ENCODE measurements at places on chromosomes 6 and 20.

DNA sequence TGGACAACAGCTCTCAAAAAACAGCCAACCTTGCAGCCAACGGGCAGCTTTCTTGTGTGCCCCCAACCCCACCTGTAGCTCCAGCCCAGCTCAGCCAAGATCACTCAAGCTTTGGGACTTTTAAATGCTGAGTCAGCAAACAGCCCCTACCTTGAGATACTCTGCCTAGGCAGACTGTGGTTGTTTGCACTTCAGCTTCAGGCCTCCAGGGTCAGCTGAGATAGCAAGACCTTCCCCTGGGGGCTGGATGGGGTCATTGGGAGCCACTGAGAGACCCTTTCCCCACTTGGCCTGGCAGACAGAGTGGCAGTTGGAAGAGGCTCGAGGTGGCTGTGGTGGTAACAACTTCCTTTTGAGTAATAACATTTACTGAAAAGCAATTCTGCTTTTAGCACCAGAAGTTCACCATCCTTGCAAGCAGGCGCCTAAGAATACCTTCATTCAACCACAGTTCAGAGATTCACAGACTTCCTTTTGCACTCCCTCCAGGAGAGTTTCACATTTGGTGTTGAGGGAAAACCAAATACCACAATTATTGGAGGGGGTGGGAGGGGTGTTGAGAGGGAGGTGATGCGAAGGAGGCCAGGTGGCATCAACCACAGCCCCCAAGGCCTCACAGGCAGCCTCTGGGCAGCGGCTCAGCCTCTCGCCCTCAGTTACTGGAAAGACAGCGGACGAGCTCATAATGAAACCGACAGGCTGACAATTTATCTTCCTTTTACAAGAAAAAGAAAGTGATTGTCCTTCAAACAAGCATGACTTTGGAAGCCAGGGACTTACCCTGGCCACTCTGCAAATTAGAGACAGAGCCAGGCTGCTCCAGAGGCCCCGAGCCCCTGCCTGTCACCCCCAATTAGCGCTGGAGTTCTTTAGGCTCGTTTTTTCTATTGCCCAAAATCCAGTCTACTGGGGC, 148.1 kb downstream of the CEBPB start:
- DNase-seq = no peak

GRCh38 chr6:26520850-26521599, 17.1 kb upstream of the HMGN4 start:
- peak; percentile 85 for DNase-seq

- DNase-seq = no peak
These were observed 333.8 kb downstream of the PKHD1 start for GRCh38 chr6:51753635-51754034.

GRCh38 chr20:46202766-46203509, 84.8 kb downstream of the CD40 start:
- DNase-seq = no peak

DNA sequence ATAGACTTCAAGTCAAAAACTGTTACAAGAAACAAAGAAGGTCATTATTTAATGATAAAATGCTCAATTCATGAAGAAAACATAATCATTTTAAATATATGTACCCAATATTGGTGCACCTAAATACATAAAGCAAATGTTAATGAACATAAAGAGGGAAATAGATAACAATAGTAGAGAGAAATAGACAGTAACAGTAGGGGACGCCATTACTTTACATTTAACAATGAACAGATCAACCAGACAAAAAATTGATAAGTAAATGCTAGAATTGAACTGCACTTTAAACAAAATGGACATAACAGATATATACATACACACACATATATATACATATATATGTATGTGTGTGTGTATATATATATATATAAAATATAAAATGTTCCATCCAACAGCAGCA, 37.4 kb downstream of the IL22RA2 start:
- DNase-seq = no peak

GRCh38 chr6:139131736-139132280, 3.1 kb upstream of the HECA start:
- DNase-seq = no peak

DNA sequence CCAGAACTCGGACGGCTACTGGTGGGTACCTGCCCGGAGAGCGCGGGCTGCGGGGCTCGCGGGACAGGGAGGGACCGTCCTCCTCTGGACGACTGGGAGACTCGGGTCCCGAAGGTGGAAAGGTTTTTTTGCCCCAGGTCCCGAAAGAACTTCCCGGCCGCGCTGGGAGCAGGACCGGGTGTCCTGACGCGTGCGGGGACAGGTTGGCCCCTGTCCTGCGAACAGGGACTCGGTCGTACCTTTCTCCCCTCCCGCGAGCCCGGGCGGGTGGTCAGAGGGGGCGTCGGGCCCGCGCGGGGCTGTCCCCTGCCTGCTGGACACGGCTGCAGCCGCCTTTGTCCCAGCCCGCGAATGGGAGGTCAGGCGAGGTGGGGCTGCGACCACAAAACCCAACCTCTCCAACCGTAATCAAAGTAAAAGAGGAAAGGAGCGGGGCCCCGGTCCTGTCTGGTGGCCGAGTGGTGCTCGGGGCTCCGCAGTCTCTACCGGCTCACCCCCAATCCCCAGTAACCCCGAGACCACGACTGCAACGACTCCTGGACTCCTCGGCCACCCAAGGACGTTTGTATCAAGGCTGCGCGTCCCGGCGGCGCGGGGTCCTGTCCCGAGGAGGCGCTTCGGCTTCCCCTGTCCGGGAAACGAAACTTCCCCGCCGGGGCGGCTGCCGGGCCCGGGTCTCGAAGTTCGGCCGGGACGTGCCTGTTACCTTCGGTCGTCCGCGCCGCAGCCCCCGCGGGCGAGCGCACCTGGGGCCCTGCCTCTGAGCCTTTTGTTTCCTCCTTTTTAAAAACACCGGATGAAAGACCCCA, 798 bp downstream of the DSP start:
- DNase-seq = no peak

- no peak for DNase-seq
These were observed 58.8 kb downstream of the RPRD1B start for GRCh38 chr20:38092260-38092857.

DNA sequence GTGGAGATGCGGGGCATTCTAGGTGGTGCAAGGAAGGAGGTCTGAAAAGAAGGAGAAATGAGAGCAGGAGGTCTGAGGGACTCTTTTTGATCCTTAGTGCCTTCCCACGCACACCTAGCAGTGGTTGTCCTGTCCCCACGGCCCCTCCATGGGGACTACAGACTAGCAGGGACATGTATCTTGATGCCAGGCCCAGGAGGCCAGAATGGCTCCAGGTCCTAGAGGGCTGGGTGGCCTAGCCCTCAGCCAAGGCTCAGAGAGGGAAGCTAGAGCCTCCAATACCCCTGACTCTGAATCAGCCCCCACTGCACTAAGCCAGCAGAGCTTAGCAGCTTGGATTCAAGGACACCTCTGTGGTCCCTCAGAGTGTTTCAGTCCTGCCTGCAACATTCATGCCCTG, 16.7 kb upstream of the BLCAP start:
- DNase-seq = no peak

DNA sequence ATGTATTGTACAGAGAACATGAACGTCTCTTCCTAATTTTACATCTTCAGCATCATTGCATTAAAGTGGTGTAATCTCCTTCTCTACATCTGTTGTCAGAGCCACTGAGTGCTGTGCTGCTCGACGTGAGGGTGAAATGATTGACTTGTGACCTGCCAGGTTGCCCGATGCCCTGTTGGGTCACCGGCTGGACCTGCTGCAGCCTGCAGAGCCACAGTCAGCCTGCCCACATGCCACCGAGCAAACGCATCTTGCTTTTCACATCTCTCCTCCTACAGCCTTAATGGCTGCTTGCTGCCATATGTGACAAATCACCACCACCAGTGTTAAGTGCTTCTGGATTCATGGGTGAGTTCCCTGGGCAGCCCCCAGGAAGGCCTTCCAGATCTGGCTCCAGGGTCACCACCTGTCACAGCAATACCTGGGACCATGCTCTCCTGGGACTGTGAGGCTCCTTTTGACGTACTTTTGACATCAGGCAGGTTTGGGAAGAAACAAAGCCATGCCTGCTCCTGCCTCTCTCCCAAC, 80.3 kb downstream of the ASXL1 start:
- no peak for DNase-seq

- DNase-seq = no peak
These were observed 74.6 kb upstream of the KCNG1 start for GRCh38 chr20:51097351-51098120.

- no peak for DNase-seq
These were observed 35.8 kb downstream of the SLC2A4RG start for GRCh38 chr20:63775096-63775978.

DNA sequence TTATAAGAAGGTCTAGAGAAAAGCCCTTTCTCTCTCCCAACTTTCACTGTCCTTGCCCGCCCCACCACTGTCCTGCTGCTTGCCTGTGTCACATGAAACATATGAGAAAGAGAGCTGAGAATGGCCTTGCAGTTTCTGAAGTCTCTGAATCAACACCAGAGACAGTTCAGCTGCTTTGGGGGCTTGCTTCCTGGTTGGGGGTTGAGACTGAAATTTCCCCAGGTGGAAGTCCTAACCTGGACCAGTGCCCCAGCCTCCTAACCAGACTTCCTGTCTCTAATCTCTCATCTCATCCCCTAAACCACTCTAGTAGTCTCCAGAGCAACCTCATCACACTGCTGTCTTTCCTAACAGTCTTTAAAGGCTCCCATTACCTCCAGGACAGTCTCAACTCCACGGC, 10.7 kb downstream of the TRAM2 start:
- DNase-seq = no peak

DNA sequence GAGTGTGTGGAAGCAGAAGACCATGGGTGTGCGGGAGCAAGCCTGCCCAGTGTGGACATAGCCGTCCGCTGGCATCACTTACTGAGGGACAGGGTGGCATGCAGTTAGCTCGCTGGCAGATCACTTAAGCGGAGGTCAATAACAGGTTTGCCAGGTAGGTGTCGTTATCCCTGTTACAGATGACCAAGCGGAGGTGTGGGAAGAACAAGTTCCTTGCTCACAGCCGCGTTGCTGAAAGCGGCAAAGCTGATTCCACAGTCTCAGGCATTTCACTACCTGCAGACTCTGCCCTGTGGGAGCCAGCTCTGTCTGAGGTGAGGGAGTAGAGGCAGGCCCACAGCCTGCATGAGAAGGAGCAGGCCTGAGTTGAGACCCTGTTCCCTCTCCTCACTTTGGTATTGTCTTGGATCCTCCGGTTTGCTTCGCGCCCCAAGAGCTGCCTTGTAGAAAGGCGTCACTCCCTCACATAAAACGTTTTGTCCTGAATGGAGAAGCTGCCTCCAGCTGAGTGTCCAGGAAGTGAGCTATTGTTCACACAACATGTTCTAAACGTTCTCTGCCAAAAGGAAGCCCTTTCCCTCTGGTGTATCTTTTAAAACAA, 96.9 kb downstream of the TCP11 start:
- no peak for DNase-seq

DNA sequence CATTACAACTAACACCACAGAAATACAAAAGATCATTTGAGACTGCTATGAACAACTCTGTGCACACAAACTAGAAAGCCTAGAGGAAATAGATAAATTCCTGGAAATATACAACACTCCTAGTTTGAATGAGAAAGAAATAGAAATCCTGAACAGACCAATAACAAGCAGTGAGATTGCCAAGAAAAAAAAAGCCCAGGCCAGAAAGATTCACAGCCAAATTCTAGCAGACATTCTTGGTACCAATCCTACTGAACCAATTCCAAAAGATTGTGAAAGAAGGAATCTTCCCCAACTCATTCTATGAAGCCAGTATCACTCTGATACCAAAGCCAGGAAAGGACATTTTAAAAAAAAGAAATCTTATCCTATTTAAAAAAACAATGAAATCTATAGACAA, 7.0 kb upstream of the CDK19 start:
- DNase-seq = no peak

DNA sequence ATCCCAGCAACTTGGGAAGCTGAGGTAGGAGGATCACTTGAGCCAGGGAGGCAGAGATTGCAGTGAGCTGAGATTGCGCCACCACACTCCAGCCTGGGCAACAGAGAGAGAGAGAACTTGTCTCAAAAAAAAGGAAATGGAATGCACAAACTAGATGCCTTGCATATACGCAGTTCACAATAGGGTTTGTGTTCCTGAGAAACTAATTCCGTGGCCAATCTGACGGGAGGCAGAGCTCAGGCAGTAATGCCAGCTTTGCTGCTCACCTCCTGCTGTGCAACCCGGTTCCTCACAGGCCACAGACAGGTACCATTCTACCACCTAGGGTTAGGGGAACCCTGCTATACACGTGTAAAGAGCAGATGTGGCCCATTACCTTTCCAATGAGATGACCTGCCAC, 1.4 kb downstream of the CDK5RAP1 start:
- DNase-seq = no peak

- DNase-seq = peak; percentile 62
These were observed 1.8 kb downstream of the PERP start for GRCh38 chr6:138105446-138105845.

- DNase-seq = peak; percentile 31
These were observed 56.6 kb upstream of the CCN6 start for GRCh38 chr6:111997078-111997852.

- no peak for DNase-seq
These were observed 93.2 kb upstream of the AKIRIN2 start for GRCh38 chr6:87794922-87795885.

DNA sequence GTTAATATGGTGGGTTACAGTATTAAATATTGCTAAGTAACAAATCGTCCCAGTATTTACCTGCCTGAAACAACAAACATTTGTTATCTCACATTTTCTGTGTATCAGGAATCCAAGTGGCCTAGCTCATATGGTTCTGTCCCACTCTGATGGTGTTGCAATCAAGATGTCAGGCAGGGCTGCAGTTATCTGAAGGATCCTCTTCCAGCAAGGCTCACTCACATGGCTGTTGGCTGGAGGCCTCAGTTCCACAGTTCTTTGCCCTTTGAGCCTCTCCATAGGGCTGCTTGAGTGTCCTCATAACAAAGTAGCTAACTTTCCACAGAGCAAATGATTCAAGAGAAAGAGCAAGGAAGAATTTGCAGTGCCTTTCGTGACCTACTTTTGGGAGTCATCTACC, 17.7 kb downstream of the RAB22A start:
- DNase-seq = no peak

DNA sequence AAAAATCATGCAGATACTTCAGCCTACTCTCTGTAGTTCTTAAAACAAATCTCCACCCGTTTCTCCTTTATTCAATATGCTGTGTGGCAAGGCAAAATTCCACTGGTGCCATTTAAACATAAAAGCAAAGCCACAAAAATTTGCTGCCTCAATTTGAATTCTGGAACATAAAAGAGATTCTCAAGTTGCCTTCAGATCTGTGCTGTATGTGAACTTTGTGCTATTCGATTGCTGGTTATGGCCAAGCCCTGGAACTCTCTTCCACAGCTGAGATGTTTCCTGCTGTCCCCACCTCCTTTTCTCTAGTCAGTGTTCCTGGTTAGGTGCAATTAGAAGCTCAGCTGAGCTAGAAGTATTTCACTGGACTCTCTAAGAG, 395.3 kb upstream of the BTBD3 start:
- DNase-seq = no peak
